ENCODE measurements at places on chromosomes 5 and 9.

GRCh38 chr5:123451047-123451446 is 27.8 kb upstream of the CEP120 start:
- H3K36me3 ChIP-seq = no peaks in the 10 kb centered on the region
- H3K27ac ChIP-seq = no peak overlapping the region
- H3K4me3 ChIP-seq = no peak overlapping the region
- H3K27me3 ChIP-seq = no peaks in the 10 kb centered on the region
- H3K4me1 ChIP-seq = no peaks in the 10 kb centered on the region

- no peaks in the 10 kb centered on the region for H3K36me3 ChIP-seq
- no peak overlapping the region for H3K4me3 ChIP-seq
- no peak overlapping the region for H3K27ac ChIP-seq
- H3K27me3 ChIP-seq = no peaks in the 10 kb centered on the region
- no peak for DNase-seq
Observed at GRCh38 chr9:86516564-86516963, 162.4 kb upstream of the TUT7 start.

GRCh38 chr5:31359839-31360238 is 166.4 kb downstream of the CDH6 start:
- H3K27me3 ChIP-seq = no peaks in the 10 kb centered on the region
- no peaks in the 10 kb centered on the region for H3K4me1 ChIP-seq
- DNase-seq = no peak
- H3K27ac ChIP-seq = no peak overlapping the region
- no peaks in the 10 kb centered on the region for H3K36me3 ChIP-seq

DNA sequence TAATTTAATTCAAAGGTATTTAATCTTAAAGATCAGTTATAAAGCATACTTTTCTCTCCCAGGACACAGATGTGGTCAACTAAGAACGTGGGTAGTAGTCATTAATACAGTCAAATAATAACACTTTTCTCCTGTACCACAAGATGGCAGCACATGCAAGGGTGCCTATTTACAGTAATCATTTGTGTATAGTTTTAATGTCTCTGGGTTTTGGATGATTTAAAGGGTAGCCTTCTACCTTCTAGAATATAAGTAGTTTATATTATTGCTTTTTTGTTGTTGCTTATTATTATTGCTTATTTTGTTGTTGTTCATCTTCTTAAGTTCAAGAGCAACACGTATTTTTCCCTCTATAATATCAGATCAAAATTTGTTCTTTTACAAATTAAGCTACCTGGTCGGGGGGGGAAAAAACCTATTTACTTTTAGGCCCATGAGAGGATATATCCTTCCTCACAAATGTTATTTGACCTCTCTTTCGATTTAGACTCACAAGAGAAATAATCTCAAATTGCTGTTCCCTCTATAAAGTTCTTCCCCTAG is 59.6 kb upstream of the SLC27A6 start:
- no peak overlapping the region for H3K4me3 ChIP-seq
- H3K27ac ChIP-seq = no peak overlapping the region
- no peaks in the 10 kb centered on the region for H3K36me3 ChIP-seq
- no peaks in the 10 kb centered on the region for H3K27me3 ChIP-seq
- H3K4me1 ChIP-seq = no peaks in the 10 kb centered on the region

GRCh38 chr5:8123559-8123958 is 254.6 kb downstream of the MTRR start:
- H3K27me3 ChIP-seq = no peaks in the 10 kb centered on the region
- DNase-seq = no peak
- no peak overlapping the region for H3K27ac ChIP-seq
- no peak overlapping the region for H3K4me3 ChIP-seq
- no peaks in the 10 kb centered on the region for H3K36me3 ChIP-seq
- no peaks in the 10 kb centered on the region for H3K4me1 ChIP-seq

GRCh38 chr9:77575785-77576184 is 72.3 kb downstream of the GNA14 start:
- H3K36me3 ChIP-seq = no peaks in the 10 kb centered on the region
- H3K4me3 ChIP-seq = no peak overlapping the region

DNA sequence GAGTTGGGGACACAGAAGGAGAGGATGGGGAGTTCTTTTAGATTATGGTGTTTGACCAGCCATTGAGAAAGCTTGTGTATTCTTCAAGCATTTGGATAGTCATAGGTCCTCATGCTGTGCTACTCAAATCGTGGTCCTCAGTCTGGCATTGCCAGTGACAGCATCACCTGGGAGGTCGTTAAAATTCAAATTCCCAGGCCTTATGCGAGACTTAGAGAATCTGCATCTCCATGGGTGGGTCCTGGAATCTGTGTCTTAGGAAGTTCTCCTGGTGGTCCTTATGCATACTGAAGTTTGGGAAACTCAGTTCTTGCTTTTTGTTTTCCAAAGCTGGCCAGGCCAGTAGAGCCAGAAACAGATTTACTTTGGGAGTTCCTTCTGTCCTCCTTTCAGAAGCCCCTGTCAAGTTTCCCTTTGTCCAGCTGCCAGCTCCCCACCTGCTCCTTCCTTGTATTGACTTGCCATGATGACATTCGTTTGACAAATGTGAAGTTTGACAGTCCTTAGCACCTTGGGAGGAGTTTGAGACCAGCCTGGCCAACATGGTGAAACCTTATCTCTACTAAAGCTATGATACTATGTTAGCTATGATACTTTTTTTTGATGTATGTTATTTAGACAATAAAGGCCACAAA is 95.6 kb downstream of the PALM2AKAP2 start:
- no peak overlapping the region for H3K27ac ChIP-seq
- no peaks in the 10 kb centered on the region for H3K4me1 ChIP-seq
- no peak overlapping the region for H3K4me3 ChIP-seq
- H3K36me3 ChIP-seq = no peaks in the 10 kb centered on the region
- H3K27me3 ChIP-seq = no peaks in the 10 kb centered on the region
- DNase-seq = no peak

GRCh38 chr5:145347026-145347616 is 488.0 kb downstream of the PRELID2 start:
- H3K27ac ChIP-seq = no peak overlapping the region
- no peaks in the 10 kb centered on the region for H3K27me3 ChIP-seq
- H3K4me3 ChIP-seq = no peak overlapping the region
- no peaks in the 10 kb centered on the region for H3K4me1 ChIP-seq
- H3K36me3 ChIP-seq = no peaks in the 10 kb centered on the region
- DNase-seq = no peak
